ENCODE measurements at places on chromosomes 2 and 18.

DNA sequence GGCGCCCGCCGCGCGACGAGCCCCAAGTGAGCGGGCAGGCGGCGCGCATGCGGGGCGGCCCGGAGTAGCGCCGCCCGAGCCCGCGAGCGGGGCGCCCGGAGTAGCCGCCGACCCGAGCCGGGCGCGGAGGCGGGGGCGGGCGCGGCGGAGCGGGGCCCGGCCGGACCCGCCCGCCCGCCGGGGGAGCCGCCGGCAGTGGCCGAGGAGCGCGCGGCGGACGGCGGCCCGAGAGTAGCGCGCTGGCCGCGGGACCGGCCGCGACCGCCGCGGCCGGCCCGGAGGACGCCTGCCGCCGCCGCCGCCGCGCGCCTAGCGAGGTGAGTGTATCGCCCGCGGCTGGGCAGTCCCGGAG, at the start of gene GALNT1:
Gene GALNT1, plus strand, starts transcription at position 195 of the 352 bp plus-strand sequence. CDS start 72,923 bp downstream, outside the sequence.
- no peak for DNase-seq

DNA sequence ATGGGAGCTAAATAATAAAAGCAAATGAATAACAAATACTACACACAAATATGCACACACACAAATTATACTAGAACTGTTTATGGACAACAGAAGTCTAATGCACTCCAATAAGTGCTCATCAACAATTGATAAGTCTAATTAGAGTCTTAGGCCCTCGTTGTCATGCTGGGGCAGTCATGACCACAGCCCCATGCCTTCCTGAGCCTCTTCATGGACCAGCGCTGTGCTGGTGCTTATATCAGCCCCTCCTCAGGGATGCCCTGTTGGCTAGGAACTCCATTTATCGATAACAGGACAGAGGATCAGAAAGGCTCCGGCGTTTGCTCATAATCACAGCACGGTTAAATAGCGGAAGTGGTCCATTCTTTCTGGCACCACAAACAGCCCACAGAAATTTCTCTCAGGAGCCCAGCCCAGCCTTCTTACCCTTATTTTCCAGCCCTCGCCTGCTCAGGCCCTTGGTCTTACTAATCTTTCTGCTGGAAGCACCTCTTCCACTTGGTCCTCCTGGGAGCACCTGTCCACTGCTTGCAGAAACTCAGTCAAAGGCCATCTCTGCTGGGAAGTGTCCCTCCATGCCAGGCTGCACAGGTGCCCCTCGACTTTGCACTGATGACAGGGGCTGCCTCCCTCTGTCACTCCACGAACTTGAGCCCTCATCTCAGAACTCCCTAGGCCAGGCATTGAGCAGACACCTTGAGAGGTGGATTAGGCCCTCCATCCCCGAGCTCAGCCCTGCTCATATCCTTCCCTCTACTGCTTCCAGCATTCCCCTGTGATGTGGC, 500.2 kb upstream of the HS6ST1 start:
- no peak for DNase-seq

GRCh38 chr18:8224576-8224975, 384.7 kb upstream of the RAB12 start:
- DNase-seq, result no peak

GRCh38 chr2:138060301-138060635, 96.0 kb downstream of the HNMT start:
- DNase-seq, result no peak

DNA sequence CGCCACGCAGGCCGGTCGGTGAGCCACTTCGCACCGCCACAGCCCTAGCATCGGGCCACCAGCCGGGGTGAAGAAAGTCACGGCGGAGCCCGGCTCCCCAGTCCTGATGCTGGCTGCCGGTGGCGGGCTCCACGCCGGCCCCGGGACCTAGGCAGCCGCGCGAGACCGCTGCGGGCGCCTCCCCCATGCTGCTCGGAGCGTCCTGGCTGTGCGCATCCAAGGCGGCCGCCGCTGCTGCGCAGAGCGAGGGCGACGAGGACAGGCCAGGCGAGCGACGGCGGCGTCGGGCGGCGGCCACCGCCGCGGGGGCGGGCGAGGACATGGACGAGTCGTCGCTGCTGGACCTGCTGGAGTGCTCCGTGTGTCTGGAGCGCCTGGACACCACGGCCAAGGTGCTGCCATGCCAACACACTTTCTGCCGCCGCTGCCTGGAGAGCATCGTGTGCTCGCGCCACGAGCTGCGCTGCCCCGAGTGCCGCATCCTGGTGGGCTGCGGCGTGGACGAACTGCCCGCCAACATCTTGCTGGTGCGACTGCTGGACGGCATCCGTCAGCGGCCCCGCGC, 433 bp downstream of the SH3RF3 start:
- no peak for DNase-seq

GRCh38 chr2:127220102-127220767, at the start of gene CYP27C1:
Gene CYP27C1, minus strand, starts transcription at chr2:127220299. Its CDS starts 29 bp downstream, at chr2:127220270.
- no peak for DNase-seq

DNA sequence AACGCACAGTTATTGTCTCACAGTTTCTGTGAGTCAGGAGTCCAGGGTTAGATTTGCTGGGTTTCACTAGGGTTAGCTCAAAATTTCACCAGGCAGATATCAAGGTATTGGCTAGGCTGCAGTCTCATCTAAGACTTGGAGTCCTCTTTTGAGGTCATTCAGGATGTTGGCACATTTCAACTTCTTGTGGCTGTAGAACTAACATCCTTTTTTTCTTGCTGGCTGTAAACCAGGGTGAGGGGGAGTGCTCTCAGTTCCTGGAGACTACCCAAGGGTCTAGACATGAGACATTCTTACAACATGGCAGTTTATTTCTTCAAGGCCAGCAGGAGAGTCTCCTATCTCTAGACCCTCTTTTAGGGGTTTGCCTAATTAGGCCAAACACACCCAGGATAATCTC, 12.8 kb upstream of the CAVIN2 start:
- DNase-seq, result no peak

DNA sequence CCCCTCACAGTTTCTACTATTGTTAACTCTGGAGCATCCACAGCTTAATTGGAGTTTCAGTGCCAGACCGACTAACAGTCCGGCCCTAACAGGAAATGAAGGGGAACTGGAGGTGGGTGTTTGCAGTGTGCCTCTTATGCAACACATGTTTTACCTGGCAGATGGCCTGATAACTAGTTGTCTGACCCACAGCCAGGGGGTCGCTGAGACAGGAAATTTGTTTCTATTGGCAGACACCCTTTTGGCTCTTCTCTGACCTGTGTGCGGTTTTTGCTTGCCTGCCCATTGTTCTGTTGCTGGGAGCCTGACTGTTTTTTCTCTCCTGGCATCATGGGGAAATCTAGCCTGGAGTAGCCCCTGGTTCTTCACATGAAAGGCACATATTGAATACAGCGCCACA, 1329.8 kb downstream of the DSC3 start:
- no peak for DNase-seq

- no peak for DNase-seq
These were observed 669.1 kb downstream of the SATB2 start for GRCh38 chr2:198788676-198789075.

- no peak for DNase-seq
These were observed 54.2 kb upstream of the CTDP1 start for GRCh38 chr18:79625195-79625923.

DNA sequence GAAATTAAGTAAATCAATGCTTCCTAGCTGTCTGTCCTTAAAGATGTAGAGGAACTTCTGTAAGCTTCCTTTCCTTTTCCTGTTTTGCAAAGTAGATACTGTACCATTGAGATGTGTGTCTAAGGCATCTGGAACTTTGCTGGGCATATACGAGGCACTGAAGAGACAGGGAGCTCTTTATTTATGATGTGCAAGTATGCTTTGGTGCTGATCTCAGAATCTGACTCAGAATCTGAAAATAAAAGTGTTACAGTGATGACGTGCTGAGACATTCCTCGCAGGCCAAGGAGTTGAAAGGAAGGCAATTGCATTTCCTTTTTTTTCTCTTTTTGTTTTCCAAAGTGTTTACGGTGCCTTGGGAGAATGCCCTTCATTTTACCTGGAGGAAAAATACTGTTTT, 230.9 kb upstream of the RGPD4 start:
- DNase-seq, result peak; percentile 41

DNA sequence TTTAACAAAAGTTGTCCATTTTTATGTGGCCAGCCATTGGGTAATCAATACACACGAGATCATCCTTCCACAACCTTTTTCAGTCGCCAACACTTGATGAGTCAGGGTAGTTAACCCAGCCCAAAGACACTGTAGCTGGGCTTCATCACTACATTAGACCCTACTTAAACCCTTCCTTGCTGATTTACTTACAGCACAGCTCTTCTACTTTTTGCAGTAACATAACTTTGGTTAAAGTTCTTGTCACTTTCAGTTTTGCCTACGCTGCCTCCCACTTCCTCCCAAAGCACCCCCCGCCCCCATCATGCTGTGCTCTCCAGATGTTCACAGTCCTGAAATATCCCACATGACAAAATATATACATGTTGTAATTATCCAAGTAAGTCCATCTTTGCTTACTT, 103.6 kb downstream of the CDK15 start:
- DNase-seq, result no peak

DNA sequence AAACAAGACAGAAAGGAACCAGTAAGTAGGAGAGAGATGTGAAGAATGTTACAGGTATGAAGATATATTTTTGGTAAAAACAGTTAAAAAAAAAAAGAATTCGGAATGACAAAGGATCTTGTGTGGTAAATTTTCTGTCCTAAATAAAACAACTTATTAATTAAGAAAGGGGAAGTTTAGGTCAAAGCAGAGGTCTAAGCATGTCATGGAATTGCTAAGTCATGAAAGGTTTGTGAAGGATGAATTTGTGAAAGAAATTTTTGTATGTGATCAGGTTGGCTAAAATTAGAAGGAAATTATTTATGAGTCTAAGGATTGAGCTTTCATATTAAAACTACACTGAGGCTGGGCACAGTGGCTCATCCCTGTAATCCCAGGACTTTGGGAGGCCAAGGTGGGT, 11.1 kb upstream of the ALPG start:
- DNase-seq, result no peak

GRCh38 chr18:45398448-45398847, 216.8 kb upstream of the SLC14A2 start:
- DNase-seq, result no peak

DNA sequence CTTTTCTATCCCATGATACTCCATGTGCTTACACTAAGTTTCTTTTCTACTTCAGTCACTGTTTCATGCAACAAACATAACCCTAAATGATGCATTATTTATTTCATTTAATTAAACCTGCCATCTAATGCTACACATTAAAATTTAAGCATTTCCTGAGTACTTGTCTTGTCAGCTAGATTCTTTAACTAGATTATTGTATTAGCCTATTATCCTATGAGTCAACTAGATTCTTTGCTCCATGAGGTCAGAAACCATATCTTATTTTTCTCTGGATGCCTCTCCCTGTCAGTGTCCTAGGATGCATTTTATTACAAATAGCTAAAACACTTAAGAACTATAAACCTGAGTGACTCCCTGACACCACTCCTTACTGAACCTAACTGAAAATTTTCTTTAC, 652.4 kb downstream of the SLC4A3 start:
- DNase-seq, result no peak

DNA sequence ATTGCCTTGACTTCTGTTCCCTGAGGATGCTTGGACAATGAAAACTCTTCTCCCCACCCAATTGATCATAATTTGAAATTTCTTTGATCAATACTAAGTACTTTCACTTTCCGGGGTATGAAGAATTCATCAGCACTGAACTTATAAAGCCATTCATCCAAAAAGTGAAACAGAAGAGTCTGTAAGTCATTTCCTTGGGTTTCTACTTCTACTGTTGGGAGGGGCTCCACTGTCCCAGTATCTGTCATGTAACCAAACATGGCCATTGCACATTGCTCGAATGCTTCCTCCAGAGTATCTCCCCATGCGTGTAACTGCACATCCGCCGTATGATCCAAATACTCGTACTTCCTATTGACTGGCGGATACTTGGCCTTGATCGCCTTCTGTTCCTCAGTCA, 30.3 kb downstream of the NCL start:
- DNase-seq, result no peak

DNA sequence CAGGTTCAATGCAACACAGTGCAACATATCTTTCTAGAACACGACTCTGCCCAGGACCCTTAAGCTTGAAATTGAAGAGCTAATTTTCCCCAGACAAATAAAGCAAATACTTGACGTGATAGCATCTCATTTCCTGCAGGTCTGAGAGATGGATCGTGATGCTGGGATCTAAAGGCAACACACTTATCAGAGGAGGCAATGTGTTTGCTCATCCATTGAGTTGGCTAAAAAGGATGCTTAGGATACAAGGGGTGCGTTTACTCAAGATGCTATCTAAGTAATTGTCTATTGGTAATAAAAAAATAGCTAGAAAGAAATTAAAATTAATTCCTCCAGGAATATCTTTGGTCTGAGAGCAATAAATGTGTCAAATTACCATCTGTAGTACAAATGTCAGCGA, 129.0 kb downstream of the SOCS6 start:
- no peak for DNase-seq

DNA sequence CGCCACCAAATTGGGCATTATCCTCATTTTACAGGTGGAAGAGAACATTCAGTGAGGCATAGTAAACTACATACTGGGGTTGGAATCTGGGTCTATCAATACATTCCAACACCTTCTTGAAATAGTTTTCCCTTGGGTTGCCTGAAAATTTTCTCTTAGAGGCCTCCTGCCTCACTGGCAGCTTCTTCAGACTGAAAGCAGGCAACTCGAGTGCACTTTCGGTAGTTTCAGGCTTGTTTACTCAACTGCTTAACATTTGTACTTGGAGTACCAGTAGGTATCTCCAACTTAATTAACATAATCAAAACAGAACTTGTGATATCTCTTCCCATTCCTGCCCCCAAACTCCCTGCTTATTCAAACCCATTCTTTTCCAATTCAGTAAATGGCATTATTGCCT, 36.2 kb upstream of the C2orf74 start:
- no peak for DNase-seq

GRCh38 chr2:223797811-223798721, 39.3 kb downstream of the AP1S3 start:
- DNase-seq, result no peak

- DNase-seq, result no peak
These were observed 1067.4 kb upstream of the DDX18 start for GRCh38 chr2:116747103-116747502.

GRCh38 chr18:53935803-53936202, 288.7 kb downstream of the MBD2 start:
- no peak for DNase-seq

DNA sequence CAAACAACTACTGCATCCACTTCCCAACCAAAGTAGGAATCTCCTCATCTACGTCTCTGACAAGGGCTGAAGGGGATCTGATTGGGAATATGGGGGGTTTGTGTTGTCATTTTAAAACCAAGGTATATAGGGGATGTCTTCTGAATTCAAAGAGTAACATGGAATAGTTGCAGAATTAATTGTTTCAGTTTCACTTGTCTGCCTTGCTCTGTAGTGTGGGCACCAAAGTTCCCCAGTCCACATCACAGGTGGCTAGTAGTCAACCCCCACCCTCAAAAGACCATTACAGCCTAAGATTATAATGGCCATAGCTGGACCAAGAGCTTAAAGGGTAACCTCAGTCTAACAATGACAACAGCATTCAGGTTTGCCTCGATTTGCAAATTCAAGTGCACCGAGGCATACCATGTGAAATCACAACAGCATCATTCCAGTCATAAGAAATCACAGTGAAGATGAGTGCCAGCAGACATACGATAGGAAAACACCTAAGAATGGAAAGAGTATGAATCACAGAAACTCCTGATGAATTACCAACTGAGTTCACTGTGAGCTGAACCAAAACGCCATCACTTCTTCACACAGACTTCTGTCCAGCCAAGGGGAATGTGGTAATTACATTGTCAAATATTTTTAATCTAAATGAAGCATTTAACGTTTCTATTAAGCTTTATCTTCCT, 52.4 kb downstream of the MYO5B start:
- DNase-seq, result no peak

- no peak for DNase-seq
These were observed 142.4 kb downstream of the CCBE1 start for GRCh38 chr18:59554796-59555335.

All from AG04449 (cell line).